MG63 (cell line): ENCODE measurements at places on chromosomes 7 and 10.

- DNase-seq = no peak
These were observed 3.3 kb upstream of the CYP51A1 start for GRCh38 chr7:92137557-92137956.

GRCh38 chr10:127485153-127485857 is 63.8 kb upstream of the NPS start:
- DNase-seq = peak; percentile 47

- DNase-seq = no peak
These were observed 151.1 kb downstream of the SEM1 start for GRCh38 chr7:96558530-96558929.

DNA sequence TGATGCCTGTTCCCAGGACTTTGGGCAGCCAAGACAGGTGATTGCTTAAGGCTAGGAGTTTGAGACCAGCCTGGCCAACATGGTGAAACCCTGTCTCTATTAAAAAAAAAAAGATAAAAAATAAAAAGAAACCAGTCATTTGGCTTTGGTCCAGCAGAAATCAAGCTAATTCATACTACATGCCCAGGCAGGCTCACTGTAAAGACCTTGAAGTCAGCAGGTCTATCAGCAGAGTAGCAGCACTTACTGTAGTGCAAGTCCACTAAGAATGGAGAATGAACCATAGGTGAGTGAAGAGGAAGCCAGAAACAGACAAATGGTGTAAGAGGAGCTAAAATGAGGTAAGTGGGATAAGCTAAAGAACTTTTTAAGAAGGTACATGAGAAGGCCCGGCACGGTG is 24.7 kb downstream of the PSPH start:
- DNase-seq = no peak

DNA sequence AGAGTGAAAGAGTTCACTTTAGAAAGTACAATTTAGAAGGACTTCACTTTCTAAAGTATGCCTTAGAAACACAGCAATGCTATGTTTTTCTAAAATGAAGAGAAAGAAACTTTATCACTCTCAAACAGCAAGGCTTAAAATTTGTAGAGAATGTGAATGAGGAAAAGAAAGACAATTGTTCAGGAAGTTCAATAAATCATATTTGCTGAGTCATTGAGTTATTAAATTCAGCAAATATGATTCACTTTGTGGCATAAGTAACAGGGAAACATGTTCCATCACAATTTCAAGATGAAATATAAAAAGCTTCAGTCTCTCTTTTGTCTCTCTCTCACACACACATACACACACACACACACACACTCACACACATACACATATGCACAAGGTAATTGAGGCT is 187.9 kb downstream of the PCDH15 start:
- DNase-seq = no peak

DNA sequence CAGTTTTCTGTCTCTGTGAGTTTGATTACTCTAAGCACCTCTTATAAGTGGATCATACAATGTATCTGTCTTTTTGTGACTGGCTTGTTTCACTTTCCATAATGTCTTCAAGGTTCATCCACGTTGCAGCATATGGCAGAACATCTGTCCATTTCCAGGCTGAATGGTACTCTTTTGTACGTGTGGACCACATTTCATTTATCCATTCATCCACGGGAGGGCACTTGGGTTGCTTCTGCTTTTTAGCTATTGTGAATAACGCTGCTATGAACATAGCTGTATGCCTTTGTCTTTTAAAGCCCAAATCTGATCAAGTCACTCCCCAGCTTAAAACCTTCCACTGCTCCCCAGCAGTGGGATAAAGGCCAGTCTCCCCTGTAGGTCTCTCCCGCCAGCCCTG is 31.5 kb downstream of the EGFR start:
- no peak for DNase-seq
